Omental fat pad (tissue), 4 donors: ENCODE measurements at places on chromosomes 1 and 21. TPM values are rescaled to one million over a fixed set of nuclear protein-coding genes. Genes with fewer than 3 reads are reported as not detected.

GRCh38 chr1:204841316-204841715 lies 29.3 kb upstream of the NFASC start:
- DNase-seq: no peak

DNA sequence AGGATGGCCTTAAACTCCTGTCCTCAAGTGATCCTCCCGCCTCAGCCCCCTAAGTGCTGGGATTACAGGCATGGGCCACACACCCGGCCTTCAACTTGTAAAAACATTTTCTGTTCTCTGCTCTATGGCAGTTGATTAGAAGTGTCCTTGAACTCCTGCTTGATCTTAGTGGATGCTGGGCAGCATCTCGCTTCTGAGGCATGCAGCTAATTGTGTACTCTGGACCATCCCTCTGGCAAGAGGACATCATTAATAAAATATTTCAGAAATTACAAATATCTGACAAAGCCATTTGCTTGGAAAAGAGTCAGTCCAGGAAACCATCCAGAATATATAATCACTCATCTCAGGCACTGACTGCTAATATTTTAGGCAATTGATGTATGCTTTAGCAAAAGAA lies 8.1 kb downstream of the NGF start:
- no peak for DNase-seq

DNA sequence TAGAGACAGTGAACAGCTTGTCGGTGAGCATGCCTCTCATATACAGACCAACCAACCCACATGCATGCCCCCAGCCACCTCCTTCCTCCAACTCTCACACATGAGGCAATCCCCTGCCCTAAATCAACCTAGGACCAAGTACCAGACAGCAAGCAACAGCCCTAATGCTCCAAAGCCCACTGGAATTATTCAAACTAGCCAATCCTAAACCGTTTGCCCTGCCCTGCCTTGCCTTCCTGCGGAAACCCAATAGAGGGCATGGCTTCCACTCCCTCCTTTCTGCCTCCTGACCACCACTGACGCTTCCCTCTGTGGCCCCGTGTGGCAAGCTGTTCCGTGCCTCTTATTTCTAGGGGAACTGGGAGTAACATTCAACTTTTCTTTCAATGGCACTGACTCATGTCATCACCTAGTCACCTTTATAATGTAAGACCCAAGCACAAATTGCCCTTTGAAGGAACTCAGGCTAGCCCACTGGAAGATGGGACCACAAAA lies 129.3 kb upstream of the GJB5 start:
- DNase-seq: no peak

DNA sequence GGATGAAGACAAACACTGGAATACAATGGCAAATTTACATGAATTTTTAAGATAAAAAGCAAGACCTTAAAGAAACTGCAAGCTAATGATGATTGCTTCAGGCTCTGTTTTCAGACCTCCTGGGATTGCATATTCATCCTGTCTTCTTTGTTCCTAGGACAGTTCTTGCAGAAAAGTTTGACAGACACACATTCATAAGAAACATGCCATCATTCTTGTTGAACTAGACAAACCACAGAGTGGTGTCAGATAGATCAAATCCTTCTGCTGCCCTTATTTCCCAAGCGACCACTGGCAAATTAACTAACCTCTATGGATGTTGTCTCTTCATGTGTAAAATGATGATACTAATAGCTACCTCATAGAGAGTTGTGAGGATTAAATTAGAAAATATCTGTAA lies 181.3 kb downstream of the KCTD3 start:
- DNase-seq: no peak

Gene AIM2
- total RNA-seq: 0.84 TPM

GRCh38 chr1:115062542-115063004 lies 26.7 kb downstream of the TSPAN2 start:
- no peak for DNase-seq
